ENCODE measurements at places on chromosomes 2 and 18.

- DNase-seq: no peak
Measured at GRCh38 chr2:23453836-23454460, 69.0 kb downstream of the KLHL29 start.

DNA sequence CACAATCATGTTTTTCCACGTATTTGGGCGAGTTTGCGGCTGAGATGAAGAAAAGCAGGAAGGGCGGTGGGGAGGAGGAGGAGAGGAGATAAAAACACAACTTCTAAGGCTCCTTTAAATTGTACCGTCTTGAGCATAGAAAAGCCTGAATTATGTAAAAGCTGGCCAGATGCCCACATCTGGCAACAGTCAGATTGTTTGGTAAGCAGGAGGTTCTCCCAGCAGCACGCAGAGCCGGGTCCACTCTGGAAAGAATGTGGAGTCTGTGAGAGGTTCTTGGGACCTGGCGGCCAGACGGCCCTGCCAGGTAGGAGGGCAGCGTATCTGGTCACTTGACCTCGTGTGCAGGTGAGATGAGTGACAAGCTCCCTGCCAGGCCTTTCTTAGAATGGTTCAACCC, 215.3 kb upstream of the APCDD1 start:
- DNase-seq: no peak

DNA sequence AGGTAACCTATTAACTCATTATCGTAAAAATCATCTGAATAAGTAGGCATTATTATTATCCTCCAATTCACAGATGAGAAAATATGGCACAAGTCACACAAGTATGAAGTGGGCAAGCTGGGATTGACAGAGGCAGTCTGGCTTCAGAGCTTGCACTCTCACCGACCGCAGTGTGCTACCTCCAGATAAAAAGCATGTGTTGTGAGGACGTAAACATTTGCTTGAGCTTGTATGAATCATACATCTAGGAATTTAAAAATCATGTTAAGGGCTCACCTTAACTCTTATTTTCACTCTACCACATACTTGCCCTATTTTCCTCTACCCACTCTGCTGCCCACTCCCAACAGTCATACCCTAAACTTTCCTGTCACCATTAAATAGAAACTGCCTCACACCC, 65.3 kb upstream of the AMMECR1L start:
- no peak for DNase-seq

DNA sequence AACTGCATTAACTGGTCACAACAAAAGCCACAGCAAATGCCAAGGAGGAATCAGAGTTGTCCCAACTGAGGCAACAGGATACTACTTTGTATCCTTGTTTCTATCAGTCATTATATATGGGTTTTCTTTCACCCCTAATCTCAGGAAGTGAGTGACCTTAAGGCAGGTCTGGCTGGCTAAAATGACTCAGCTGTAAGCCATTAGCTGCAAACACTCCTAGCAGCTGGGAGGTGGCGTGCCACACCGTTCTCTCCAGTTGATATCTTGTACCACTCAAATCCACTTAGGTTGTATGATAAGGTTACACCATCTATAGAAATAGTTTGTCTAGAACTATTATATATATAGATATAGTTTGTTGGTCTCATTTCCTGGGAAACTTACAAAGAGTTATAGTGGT, 171.1 kb upstream of the MC4R start:
- no peak for DNase-seq

- DNase-seq: no peak
Measured at GRCh38 chr18:62844850-62845643, 129.7 kb downstream of the PHLPP1 start.

All from LoVo (cell line).